T-cell (primary cell): ENCODE measurements at places on chromosomes 7 and 10. TPM values are rescaled to one million over a fixed set of nuclear protein-coding genes. Genes with fewer than 3 reads are reported as not detected.

DNA sequence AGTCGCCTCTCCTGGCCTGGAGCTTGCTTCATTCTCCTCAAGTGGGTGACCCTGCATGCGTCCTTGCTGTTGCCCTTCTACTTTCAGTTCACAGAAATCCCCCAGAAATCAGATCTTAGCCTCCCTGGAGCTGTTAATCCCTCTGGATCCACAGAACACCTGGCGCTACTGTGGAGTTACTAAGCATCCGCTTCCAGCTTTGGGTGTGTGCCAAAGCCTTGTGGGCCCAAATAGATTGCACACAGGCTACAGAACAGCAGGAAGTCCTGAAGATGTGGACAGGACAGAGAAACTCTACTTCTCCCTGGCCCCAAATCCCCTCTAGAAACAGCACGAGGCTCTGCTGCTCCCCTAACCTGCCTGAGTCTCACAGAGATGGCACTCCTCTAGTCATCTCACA is 36.6 kb upstream of the PDLIM1 start:
- DNase-seq: no peak

- no peak for DNase-seq
Measured at GRCh38 chr7:40498924-40499510, 364.2 kb downstream of the SUGCT start.

- no peak for DNase-seq
Measured at GRCh38 chr7:5682551-5683279, 98.7 kb downstream of the RNF216 start.

NPY4R2 gene
- total RNA-seq: not detected

DNA sequence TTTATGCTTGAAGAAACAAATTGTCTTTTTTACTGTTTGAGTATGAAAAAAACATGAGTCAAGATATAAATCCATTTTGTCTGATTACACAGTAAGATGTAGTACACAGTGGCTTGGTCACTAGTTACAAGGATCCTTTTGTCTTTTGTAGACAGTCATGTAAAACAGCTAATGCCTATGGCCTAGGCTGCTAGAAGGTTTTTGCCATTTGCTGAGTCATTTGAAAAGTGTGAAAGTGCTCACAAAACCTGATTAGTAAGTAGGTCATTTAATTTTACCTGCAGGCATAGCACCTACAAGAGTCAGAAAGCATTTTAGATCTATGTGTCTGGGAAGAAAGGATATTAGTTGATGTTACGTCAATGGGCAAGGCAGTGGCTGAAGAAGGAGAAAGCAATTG is 819.4 kb downstream of the MAGI2 start:
- no peak for DNase-seq

FAM3C gene
- 14.9 TPM for total RNA-seq

SPDYE8 gene
- not detected for total RNA-seq

GRCh38 chr7:22931011-22931410 is 82.9 kb downstream of the HYCC1 start:
- no peak for DNase-seq
